ENCODE measurements at places on chromosomes 12 and 14.

GRCh38 chr14:99412117-99413061, 68.3 kb downstream of the SETD3 start:
- DNase-seq = no peak

- DNase-seq = no peak
Measured at GRCh38 chr12:114945351-114945750, 261.4 kb upstream of the TBX3 start.

GRCh38 chr12:87196321-87196720, 832.9 kb downstream of the C12orf50 start:
- DNase-seq = no peak

DNA sequence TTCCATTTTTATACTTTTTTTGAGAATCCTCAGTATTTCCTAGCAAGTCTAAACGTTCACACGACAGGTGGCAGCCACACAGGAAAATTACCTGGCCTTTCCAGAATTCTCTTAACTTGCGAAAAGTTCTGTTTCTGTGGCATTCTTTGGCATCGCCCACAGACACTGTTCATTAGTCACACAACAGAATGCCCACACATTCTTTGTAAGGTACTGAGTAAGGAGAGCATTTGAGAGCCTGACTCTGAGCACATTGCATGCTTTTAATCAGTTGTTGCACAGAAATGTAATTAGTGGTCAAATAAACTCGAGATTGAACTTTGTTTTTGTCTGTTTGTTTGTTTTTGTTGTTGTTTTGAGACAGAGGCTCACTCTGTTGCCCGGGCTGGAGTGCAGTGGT, 52.4 kb downstream of the LMNTD1 start:
- no peak for DNase-seq

DNA sequence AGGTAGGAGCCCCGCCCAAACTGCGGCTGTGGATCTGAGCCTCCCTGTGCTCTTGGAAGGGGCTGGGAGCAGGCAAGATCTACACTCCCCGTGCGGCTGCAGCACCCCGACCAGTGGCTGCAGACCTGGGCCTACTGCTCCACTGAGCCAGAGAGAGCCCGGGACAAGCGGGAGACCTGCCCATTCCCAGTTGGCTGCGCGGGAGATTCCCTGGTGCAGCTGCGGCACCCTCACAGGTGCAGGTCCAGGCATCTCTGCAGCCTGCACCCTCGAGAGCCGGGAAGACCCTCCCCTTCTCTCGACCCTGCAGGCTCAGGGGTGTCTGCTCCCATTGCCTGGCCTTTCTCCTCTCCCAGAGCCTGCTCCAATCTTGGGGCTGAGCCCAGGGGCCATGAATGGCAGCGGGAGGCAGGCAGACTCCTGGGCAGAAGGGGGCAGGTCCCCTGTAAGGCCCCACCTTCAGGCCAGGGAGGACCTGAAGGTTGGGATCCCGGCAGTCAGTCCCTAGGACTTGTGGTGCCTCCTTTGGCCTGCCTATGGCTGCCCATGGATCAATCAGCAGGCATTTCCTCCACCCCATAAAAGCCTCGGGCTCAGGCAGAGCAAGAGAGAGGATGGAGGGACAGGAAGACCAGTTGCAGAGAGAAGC, 8.8 kb upstream of the A2M start:
- DNase-seq = no peak

GRCh38 chr14:95040708-95041476, 116.4 kb downstream of the DICER1 start:
- DNase-seq = no peak

GRCh38 chr12:95836185-95836609, 22.6 kb upstream of the SNRPF start:
- peak; percentile 15 for DNase-seq

- DNase-seq = peak; percentile 36
Measured at GRCh38 chr14:38994731-38995130, 108.3 kb downstream of the SEC23A start.

- no peak for DNase-seq
Measured at GRCh38 chr14:103966631-103967030, 24.3 kb upstream of the RD3L start.

GRCh38 chr14:60848066-60848465, 113.5 kb downstream of the MNAT1 start:
- DNase-seq = no peak

GRCh38 chr14:89589400-89590118, 172.5 kb upstream of the FOXN3 start:
- no peak for DNase-seq

DNA sequence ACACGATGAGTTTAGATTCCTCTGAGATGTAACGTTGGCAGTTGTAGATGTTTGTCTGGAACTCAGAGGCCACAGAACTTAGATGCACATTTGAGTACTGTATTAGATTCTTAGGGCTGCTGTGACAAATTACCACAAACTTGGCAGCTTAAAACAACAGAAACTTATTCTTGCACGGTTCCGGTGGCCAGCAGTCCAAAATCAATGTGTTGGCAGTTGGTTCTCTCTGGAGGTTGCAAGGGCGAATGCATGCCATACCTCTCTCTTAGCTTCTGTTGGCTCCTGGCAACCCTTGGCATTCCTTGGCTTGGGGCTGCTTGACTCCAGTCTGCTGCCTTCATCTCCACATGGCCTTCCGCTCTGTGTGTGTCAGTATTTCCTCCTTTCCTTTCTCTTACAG, 118.9 kb downstream of the C12orf75 start:
- no peak for DNase-seq

GRCh38 chr14:50768680-50769079, 62.3 kb downstream of the NIN start:
- DNase-seq = no peak

GRCh38 chr14:67618617-67619063, 1.1 kb upstream of the ARG2 start:
- peak; percentile 35 for DNase-seq

GRCh38 chr14:94317259-94317658, 5.9 kb downstream of the SERPINA6 start:
- DNase-seq = no peak

DNA sequence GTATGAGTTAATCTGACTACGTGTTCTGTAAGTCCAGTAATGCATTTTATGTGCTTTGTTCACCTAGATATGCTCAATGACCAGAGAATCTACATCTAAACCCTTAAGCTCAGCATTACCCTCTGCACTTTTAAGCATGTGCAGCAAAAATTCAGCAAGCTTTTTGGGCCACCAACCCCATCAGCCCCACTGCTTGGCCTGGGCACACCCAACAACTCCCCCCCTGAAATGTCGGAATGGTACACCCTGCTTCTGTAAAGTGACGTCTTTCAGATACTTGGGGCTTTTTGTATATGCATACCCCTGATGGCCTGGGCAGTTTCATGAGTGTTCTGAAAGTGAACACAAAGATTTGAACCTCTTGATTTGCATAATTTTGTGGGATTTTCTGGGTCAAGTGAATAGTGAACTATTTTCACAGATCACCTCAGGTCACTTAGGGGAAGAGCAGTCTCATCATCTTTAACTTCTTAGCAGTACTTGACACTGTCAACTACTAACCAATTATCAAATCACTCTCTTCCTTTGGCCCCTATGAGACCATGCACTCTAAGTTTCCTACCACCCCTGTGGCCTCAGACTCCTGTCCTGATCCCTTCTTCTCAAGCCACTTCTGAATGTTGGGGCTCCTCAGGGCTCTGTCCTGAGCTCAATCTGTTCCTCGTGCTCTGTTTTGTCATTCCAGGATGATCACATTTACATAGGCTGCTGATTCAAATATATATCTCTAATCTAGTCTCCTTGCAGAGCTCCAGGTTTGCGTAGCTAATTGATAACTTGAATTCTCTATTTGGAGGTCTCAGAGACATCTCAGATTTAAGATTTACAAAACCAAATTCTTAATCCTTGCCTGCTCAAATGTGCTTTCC, 36.3 kb upstream of the PPM1A start:
- DNase-seq = no peak

GRCh38 chr14:68843471-68844209, 50.8 kb upstream of the ZFP36L1 start:
- peak; percentile 63 for DNase-seq

GRCh38 chr14:35944847-35945246, 118.7 kb downstream of the BRMS1L start:
- DNase-seq = no peak

DNA sequence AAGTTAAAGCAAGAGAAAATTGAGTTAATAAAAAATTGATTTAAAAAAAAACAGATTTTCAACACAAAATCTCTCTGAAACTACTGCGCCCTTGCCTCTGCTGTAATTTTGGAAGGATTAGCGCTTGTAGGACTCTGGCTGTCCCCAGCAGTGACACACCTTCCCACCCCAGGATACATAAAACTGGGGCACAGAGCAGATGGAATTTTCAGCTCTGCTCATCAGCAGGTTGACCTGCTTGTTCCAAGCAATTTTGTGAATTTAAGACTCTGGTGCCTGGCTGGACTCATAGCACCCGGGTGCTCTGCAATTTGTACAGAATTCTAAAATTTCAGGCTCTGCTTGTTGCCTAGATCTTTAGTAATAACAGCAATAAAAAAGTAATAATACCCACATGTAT, 257.8 kb upstream of the GARIN6 start:
- DNase-seq = no peak

- no peak for DNase-seq
Measured at GRCh38 chr14:98949051-98949450, 322.9 kb downstream of the BCL11B start.

DNA sequence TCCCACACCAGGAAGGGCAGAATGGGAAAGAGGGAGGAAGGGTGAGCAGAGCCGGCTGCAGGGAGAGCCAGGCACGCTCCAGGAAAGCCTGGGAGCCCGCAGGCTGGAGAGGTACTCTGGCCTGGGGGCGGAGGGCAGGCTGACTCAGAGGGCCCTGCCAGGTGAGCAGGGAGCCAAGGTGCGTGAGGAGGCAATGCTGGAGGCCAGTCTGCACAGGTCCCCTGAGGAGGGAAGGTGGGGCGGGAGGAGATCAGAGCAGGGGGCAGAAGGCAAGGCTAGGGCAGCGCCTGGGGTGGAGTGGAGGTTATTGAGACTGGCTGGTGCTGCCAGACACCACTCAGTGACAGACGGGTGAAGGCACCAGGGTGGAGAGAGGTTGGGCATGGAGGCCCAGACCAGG, 385.0 kb downstream of the BCL11B start:
- DNase-seq = no peak

DNA sequence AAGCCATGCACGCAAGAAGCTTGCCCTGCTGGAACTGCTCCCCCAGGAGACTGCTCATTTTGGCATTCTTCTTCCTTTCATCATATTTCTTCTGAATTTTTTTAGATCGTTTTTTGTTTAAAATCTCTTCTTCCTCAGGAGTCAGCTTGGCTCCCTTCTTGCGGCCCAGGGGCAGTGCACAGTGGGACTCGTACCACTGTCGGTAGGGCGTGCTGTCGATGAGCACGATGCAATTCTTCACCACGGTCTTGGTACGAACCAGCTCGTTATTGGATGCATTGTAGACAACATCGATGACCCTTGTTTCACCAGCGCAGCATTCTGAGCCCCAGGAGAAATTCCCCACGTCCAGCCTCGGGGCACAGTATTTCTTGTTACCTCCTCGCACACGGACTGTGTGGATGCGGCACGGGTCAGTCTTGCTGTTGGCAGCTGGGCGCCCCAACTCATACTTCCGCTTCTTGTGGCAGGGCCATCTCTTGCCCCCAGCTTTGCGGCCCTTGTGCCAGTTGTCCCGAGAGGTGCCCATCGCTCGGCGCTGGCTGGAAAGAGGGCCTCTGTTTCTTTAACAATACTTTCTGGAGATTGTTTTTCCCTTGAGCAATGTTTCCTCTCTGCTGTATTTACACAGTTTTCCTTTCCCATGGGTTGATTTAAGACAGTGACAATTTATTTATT, 452.4 kb downstream of the TMEM121 start:
- no peak for DNase-seq

GRCh38 chr12:109247831-109248654, 61.0 kb downstream of the FOXN4 start:
- no peak for DNase-seq

DNA sequence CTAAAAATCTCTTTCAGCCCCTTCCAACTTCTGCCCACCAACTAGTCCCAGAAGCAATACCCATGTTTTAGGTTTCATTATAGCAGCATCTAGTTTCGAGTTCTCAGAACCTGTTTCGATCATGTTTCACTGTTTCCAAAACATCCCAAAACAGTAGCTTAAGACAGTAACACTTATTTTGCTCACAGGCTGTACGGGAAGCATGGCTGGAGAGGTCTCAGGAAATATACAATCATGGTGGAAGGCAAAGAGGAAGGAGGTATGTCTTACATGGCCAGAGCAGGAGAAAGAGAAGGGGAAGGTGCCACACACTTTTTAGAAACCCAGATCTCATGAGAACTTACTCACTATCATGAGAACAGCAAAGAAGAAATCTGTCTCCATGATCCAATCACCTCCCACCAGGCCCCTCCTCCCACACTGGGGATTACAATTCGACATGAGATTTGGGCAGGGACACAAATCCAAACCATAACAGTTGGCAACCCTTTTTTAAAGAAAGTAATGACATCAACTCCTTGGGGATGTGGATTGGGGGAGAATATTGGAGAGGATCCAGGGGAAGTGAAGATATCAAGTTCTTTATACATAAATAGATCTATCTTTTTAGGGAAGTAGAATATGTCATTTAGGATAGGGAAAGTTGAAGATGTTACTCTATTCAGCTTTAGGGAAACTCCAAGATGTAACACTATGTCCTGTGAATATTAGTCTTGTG, 269.9 kb upstream of the PLEKHG7 start:
- DNase-seq = no peak

- DNase-seq = no peak
Measured at GRCh38 chr12:75823475-75823874, 208.1 kb downstream of the PHLDA1 start.

- DNase-seq = no peak
Measured at GRCh38 chr14:23358042-23358441, 5.4 kb upstream of the SLC22A17 start.

GRCh38 chr12:80847575-80847974, 90.2 kb downstream of the LIN7A start:
- DNase-seq = no peak

- no peak for DNase-seq
Measured at GRCh38 chr12:99097171-99097570, 452.1 kb downstream of the APAF1 start.

GRCh38 chr12:67764055-67764454, 115.5 kb downstream of the DYRK2 start:
- no peak for DNase-seq

DNA sequence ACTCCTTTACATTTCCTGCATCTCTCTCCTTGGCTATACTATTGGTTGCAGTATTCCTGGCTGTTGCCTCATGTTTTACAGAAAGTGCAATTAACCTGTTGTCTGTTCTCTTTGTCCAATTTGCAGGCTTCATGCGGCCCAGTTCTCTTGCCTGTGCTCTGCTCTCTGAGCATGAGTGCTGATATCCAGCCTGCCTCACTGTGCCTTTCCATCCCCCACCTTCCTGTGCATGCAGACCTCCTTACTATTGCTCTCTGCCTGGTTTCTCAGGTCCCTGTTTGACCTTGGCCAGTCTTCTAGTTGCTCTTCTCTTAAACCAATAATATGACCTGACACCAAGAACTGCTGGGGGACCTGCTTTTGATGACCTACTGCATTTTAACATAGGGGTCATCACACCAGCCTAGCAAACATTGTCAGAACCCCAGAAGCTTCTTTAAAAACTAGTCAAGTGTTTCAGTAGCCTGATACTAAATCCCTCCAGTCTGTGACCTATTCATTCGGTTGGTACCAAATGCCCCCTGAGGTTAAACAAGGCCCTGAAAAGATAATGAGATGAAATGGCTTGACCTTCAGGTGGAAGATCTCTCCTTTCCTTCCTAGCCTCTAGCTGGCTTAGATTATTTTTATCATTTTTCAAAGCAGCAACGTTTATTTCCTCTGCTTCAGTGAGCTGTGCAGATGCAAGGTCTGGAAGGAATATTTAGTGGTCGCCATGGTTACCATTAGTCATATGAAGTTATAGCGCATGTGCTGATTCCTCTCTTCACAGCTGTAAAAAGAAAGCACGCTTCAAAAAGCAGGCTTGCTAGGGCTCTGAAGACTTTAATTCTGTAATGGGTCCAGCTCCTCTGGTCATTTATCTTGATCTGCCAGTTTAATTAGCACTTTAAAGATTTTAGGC, 216.5 kb downstream of the PHLDA1 start:
- no peak for DNase-seq
